Adrenal gland (tissue), 19 donors: ENCODE measurements at places on chromosomes 1 and 21.
A peak's percentile ranks its signal among the peaks of the same experiment; 100 is the strongest.

DNA sequence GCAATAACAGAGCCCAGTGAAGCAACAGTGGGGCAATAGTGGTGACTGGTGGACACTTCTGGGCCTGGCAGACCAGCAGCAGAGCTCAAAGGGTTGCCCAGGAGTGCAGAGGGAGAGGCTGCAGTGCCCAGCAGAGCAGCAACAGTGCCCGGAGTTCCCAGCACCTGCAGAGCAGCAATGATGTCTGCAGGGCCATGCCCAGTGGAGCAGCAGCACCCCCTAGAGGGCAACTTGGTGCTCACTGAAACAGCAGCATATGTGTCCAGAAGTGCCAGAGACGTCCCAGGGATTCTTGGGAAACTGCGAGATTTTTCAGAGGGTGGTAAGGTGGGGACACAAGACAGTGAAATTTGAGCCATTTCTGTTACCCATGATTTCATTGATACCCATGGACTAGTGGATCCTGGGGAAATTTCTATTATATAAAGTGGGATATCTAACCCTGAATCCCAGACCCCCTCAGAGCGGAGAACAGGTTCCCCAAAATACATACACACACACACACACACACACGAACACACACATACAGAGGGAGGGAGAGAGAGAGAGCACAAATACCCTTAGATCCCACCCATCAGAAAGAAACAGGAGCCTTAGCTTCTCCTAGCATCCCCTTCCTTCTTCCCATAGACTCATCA is 156.9 kb upstream of the GJB5 start:
- peak; percentile 87 for DNase-seq

DNA sequence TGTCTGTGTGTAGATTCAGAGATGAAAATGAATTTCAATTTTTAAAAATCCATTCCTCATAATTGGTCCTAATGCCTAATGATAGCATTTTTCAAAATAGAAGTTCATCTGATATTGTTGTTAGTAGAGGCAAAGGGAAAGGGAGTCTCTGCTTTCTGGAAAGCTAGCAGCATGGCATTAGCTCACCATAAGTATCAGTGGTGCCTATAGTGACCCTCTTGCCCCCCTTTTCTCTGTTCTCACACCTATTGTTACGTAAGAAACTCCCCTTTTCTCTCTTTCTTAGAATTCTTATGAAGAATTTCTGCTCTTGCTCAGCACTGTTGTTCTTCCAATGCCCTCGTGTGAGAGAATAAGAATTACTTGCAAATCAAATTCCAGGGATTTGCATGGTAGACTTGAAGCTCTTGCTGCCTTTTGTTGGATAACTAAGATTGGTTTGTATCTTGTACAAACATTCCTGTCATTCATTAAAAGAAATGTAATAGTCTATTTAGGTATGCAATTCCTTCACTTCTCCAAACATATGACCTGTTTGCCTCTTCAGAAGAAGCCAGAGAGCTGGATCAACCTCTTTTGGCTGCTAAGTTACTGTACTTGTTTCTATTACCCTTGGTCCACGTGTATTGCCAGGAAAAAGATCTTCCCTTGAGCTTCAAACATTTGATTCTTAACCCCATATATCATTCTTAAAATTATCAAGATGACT is 69.2 kb upstream of the MAGI3 start:
- no peak for DNase-seq

GRCh38 chr1:88890131-88890530 is 1.2 kb downstream of the GTF2B start:
- DNase-seq: no peak

DNA sequence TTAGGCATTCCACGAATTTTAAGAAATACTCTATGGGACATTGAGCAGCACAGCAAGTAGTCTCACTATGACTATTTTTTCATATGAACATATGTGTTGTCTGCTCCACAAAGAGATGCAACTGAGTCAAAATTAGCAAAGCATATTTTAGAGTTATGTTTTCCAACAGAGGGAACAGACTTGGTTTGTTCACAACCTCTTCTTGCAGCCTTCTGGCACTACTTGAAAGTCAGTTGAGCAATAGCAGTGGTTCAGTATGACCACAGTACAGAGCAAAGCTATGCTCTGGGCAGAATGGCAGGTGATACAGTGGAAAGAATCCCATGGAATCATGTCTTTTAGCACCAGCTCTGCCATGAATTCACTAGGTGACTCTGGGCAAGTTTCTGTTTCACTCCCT is 5.2 kb downstream of the CCN1 start:
- DNase-seq: no peak

GRCh38 chr1:150236614-150237100 is 745 bp upstream of the ANP32E start:
- DNase-seq: peak; percentile 48

- no peak for DNase-seq
Observed at GRCh38 chr1:154840269-154841176, 29.6 kb downstream of the KCNN3 start.

GRCh38 chr1:168466092-168466713 is 77.6 kb downstream of the XCL2 start:
- DNase-seq: no peak
